ENCODE measurements at places on chromosomes 4 and X.

GRCh38 chr4:171846893-171847292, 33.7 kb downstream of the GALNTL6 start:
- DNase-seq: no peak

DNA sequence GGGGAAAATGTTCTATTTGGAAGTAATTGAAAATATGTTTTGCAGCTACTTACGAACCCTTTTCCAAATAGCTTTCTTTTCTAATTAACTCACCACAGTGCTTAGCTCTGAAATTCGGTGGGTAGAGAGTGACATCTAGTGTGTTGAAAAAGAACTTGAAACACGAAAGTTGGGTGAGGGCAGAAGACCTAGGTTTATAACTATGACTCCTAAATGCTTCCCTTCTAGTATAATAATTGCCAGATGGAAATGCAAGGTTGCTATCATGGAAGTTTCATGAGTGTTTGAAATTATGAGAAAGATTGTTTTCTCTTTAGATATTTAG, 77.3 kb upstream of the NOCT start:
- DNase-seq: no peak

- DNase-seq: no peak
These were observed 11.9 kb upstream of the ADH7 start for GRCh38 chr4:99447079-99447478.

GRCh38 chr4:155904331-155904730, 835 bp downstream of the TDO2 start:
- no peak for DNase-seq

DNA sequence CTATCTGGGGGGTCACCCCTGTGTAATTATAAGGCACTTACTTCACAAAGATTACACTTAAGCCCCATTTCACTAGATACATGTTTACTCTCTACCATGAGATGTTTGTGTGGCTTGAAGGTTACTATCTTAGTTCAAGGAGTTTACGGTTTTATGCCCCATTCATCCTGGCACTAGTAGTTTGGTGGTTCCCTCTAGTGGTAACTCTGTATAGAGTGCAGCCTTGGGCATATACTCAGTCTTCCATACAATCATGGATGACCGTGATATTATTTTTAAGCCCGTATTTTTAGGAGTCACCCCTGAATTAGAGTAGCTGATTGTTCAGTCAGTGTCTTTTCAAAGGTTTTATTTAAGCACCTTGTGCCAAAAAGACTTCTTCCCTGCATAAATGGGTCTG, 109.9 kb upstream of the FAM47C start:
- no peak for DNase-seq

DNA sequence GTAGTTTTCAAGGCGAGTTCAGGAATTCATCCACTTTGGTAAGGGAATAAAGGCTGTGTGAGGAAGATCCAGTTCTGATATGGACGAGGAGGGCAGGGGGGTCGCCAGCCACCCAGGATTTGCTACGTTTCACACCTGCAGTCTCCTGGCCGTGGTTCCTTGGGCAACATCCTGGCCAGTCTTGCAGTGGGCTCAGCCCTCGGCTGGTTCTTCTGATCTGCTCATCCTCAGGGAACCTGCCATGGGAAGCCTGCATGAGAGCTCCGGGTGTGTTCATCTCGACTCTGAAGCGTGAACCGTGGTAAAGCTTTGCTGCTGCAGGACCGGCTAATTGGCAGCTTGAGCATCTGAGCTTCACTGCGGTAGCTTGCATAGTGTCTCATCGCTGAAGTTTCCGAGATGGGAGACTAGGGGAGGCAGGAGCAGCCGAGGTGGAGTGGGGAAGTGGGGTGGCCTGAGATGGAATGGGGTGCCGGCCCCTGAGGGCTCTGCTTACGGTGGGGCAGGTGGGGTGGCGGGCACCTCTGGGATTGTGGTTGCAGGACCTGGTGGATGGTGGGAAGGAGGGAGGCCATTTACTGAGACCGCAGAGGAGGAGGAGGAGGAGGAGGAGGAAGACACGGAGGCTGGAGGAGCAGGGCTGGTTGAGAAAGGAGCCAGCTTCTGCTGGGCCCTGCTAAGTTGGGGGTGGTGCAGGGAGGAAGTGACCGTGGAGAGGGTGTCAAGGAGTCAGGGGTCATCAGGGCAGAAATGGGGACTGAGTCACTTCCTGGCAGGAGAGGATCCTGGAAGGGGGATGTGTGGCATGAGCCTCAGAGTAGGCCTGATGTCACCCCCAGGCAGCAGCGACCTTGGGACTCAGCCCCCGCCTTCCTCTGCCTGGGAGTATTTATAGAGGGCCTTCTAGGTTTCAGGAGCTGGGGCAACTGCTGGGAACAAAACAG, 213.1 kb upstream of the PSAPL1 start:
- DNase-seq: no peak

- DNase-seq: no peak
These were observed 1165.9 kb upstream of the TENM3 start for GRCh38 chr4:181077341-181077740.

DNA sequence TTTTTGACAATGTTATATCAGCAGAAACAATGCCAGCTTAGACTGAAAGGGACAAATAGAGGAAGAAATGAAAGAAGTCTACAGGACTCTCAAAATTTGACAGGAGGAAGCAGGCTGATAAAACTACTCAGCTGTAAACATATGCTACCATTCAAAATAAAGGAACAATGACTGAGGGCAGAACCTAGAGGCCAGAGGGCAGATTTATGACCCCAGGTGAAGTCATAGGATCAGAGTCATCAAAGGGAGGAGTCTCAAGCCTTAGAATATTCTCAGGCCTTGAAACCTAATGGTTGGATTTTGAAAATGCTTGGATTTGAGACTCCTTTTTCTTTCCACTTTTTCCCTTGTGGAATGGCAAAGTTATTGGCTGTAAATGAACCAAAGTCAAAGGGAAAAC, 17.0 kb upstream of the SYTL5 start:
- no peak for DNase-seq

- no peak for DNase-seq
These were observed 23.8 kb downstream of the SMIM20 start for GRCh38 chr4:25937801-25938200.

DNA sequence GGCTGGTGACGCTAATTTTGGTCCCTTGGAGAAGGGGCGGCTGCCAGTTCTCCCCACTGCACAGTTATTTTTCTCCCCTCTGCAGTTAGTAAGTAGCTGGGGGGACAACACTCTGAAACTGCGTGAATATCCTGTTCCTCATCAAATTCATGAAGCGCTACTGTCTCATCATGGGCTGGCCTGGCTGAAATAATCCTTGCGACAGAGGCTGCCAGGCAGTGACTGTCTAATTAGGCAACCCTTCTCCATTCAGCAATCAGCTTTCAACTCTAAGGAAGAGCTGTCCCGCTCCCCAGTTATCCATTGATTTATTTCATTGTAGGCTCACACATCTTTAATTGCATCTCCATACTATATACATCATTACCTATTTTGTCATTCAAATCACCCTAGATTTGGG, 8.2 kb downstream of the SH3TC1 start:
- no peak for DNase-seq

DNA sequence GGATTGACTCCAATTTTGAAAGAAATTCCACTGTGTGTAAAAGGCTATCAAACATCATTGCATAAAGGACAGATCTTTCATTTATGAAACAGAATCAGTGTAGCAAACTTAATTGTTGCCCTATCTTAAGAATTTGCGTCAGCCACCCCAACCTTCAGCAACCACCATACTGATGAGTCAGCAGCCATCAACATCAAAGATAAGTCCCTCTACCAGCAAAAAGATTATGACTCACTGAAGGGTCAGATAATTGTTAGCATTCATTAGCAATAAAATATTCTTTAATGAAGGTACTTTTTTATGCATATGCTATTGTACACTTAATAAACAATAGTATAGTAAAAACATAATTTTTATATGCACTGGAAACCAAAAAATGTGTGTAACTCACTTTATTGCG, 15.8 kb upstream of the GRSF1 start:
- no peak for DNase-seq

- DNase-seq: no peak
These were observed 50.0 kb upstream of the CLCN4 start for GRCh38 chrX:10106806-10107205.

DNA sequence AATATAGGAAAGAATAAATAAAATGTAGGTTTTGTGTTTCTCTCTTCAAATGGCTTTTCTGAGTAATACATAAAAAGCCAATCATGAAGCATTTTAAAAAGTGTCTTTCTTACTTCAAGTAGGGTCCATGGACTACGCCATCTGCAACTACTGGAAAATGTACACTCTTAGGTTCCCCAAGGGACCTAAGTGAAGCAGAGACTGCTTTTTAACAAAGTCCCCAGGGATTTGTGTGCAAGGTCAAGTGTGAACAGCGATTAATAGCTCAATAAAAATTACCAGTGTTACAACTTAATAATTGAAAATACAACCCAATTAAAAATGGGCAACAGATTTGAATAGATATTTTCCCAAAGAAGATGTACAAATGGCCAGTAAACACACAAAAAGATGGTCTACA, 84.9 kb downstream of the ARHGAP6 start:
- DNase-seq: no peak

DNA sequence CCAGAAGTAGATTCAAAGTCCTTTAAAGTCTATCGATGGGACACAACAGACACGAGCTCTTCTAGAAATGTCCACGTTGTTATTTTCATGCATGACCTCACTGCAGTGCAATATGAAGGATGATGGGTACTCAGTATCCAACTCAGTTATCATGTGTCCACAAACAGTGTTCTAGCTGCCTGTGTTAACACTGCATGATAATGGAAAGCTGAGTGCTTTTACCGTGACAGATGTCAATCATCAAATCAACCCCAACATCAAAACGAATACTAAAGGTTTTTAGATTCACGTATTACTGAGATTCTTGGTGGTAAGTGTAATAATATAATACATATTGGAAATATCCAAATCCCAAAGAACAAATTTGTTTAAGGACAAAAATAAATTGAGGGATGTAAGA, 394.8 kb upstream of the TENM3 start:
- DNase-seq: no peak

GRCh38 chrX:96707804-96708203, 23.2 kb downstream of the DIAPH2 start:
- DNase-seq: no peak

- no peak for DNase-seq
These were observed 2.4 kb downstream of the FAM241A start for GRCh38 chr4:112147697-112148096.

- DNase-seq: no peak
These were observed 41.0 kb upstream of the SCD5 start for GRCh38 chr4:82839624-82840023.

DNA sequence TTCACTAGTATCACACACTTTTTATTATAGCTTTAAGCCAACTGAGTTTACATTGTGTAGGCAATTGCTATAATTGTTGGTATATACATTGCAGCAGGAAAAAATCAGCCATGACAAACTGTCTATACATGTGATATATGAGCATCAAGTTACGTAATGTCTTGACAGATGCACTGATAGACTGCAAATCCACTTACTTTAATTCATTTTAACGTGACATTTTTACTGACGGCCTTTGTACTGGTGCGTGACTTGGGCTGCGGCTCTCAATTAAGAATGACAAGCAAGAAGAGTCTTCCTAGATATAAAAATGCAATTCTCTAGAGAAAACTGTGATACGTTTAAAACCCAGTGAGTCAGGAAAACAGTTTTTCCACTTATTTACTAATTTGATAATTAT, 143.8 kb downstream of the ACTRT1 start:
- DNase-seq: no peak

GRCh38 chr4:140906993-140907962, 151.1 kb upstream of the TBC1D9 start:
- no peak for DNase-seq

DNA sequence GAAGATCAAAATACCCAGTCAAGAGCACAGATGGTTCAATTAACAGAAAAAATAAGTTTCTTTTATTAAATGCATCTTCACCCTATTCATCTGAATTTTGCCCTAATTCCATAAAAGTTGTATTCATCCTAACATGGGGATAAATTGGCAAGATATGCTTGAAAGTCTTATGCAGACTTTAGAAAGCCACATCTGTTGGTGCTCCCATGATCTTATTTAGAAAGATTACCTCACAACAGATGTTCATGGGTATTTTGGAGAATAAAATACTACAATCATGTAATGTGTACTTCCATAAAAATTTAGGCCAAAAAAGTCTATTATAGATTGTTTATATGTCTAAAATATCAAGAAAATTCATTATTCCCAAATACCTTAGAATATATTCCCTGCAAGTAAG, 510.3 kb downstream of the TECRL start:
- no peak for DNase-seq

- DNase-seq: no peak
These were observed 46.4 kb upstream of the FGG start for GRCh38 chr4:154658680-154659405.

- no peak for DNase-seq
These were observed 1.6 kb downstream of the SH3RF1 start for GRCh38 chr4:169268951-169269760.

DNA sequence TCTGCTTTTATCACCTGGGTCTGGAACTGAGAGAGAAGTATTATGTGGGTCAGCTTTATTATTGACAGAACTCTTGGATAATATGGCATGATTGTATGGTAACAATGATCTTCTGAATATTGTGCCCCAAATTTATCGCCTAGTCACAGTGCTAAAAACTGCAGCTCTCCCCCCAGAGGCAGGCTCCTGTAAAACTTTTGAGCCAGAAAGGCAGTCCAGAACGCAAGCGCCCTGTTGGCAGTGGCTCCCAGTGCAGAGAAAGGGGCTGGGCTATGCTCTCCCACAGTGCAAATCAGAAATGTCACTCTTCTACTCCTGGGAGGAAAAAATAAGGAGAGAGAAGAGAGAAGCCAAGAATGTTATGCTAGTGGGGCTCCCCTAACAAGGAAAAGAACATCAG, 50.5 kb downstream of the HELT start:
- DNase-seq: no peak

- DNase-seq: no peak
These were observed 976.5 kb downstream of the RPA4 start for GRCh38 chrX:97860226-97860625.

GRCh38 chrX:37076983-37077382, 68.8 kb downstream of the FAM47C start:
- no peak for DNase-seq

GRCh38 chr4:134343656-134344055, 142.1 kb upstream of the PABPC4L start:
- DNase-seq: no peak

DNA sequence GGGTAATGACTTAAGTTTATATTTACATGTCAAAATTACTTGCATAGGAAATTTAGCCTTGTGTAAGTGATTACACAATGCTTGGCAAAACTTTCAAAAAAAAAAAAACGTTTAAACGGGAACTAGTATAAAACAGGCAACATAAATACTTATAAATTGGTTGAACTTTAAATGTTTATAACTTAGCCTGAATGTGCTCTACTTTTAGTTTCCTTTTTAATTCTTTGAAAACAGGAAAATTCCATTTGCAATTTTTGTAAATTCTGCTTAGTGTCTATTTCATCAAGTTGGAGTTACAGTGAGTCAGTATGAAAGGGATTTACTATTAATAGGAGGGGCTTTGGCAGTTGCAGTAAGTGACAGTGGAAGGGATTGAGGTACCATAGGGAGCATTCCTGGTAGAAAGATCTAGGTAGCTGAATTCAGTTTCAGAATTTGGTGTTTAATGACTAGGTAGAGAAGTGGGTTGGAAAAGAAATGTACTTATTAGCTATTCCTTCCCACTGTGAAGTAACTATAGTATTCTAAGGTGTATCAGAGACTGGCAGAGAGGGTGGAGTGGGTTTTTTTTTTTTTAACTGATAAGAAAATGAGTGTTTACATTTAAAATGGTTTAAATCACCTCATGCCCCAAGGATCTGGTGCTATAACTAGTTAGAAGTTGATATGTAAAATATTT, 2.8 kb downstream of the STAG2 start:
- peak; percentile 53 for DNase-seq
